Neural progenitor cell (in vitro differentiated cells): ENCODE measurements at places on chromosomes 6 and 20. TPM values are rescaled to one million over a fixed set of nuclear protein-coding genes. Genes with fewer than 3 reads are reported as not detected.

DNA sequence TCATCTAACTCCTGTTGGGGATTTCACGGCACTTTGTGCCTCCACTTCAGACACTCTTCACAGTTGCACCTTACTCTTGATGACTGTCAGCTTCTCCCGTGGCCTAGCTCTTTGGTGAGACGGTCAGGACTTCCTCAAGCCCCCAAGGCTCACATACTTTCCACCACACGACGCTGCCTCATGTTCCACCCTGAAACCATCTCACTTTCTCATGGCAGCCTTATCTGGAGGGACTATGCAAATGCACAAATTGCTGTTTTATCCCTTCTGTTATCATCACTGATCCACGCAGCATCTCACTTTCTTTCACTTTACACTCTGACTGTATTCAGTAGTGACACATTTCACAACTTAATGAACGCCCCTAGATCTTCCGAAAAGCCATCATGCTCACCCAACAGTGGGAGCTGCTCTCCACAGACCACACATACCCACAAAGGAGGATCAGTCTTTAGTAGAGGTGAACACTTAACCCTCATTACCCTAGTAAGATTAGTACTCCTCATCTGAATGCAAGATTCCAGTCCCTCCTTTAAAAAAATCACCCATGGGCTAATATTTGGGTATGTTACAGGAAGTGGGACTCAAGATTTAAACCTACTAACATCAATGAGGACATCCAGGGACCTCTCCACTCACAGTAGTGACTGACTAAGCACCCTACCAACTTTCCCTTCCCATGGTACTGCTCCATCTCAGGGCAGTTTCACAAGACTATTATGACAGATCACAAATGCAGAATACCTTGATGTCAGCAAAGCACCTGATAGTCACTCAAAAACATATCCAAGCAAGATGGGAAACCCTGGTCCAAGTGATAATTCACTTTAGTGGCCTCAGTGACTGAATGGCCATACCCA lies 35.4 kb downstream of the FYN start:
- H3K36me3 ChIP-seq, result no peaks in the 10 kb centered on the region
- H3K4me3 ChIP-seq, result no peak overlapping the region
- DNase-seq, result no peak
- peaks cover 40% of the 10 kb centered on the region for H3K4me1 ChIP-seq
- H3K27me3 ChIP-seq, result no peaks in the 10 kb centered on the region

GRCh38 chr6:137095093-137095492 lies 50.3 kb upstream of the IL20RA start:
- DNase-seq, result no peak
- no peaks in the 10 kb centered on the region for H3K27me3 ChIP-seq
- H3K4me3 ChIP-seq, result no peak overlapping the region
- no peak overlapping the region for H3K27ac ChIP-seq
- H3K4me1 ChIP-seq, result no peaks in the 10 kb centered on the region

TP53TG5 gene
- total RNA-seq, result 0.06 TPM in 1 of 2 replicates, not detected in the other

OOEP gene
- not detected in 2 replicates for total RNA-seq

GRCh38 chr6:11632231-11632630 lies 94.7 kb downstream of the TMEM170B start:
- peaks cover 20% of the 10 kb centered on the region for H3K4me1 ChIP-seq
- no peaks in the 10 kb centered on the region for H3K36me3 ChIP-seq
- H3K4me3 ChIP-seq, result no peak overlapping the region
- no peak for DNase-seq
- no peaks in the 10 kb centered on the region for H3K27me3 ChIP-seq

ADGB gene
- not detected in 2 replicates for total RNA-seq

- no peak for DNase-seq
- H3K27ac ChIP-seq, result no peak overlapping the region
- H3K4me3 ChIP-seq, result no peak overlapping the region
- H3K27me3 ChIP-seq, result peaks cover 6% of the 10 kb centered on the region
- peaks cover 12% of the 10 kb centered on the region for H3K4me1 ChIP-seq
These were observed 258.7 kb downstream of the TAF4 start for GRCh38 chr20:61806995-61807394.

GRCh38 chr6:13688692-13689196 lies 22.9 kb downstream of the RANBP9 start:
- no peaks in the 10 kb centered on the region for H3K36me3 ChIP-seq
- H3K27me3 ChIP-seq, result no peaks in the 10 kb centered on the region
- no peak overlapping the region for H3K4me3 ChIP-seq
- no peak for DNase-seq

DNA sequence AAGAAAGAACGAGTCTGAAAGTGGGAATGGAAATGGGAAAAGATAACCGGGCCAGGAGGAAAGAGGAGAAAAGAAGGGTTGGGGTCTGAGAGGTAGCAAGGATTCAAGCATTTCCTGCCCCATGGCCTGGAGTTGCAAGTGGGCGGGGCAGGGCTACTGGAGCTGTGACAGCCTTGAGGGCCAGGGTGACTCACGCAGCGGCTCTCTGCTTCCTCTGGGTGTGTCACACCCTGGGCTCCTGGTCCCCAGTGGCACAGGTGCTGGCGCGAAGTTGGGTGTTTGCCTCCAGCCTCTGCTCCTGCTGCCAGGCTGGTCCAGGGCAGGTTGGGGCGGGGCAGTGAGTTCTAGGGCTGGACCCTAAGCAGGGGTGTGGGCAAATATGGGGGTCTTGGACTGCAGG lies 3.3 kb upstream of the ULBP3 start:
- no peak overlapping the region for H3K4me3 ChIP-seq
- H3K27ac ChIP-seq, result no peak overlapping the region
- DNase-seq, result no peak
- no peaks in the 10 kb centered on the region for H3K36me3 ChIP-seq
- no peaks in the 10 kb centered on the region for H3K4me1 ChIP-seq
- peaks cover 21% of the 10 kb centered on the region for H3K27me3 ChIP-seq

DNA sequence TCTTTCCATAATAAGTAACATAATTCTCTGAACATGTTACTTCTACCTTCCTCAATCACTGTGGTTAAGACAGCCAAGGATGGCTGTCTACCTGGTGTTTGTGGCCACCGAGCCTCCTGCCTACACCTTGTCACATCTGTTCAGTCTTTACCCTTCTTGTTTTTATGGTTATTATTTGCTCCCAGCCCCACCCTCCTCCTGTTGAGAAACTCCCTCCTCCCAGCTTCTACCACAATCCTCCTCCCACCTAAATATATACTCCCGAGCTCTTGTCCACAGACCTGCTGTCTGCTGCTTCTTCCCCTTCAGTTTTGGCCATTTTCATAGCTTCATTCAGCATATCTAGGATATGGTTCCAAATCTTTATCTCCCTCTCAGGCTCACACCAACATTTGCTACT lies 35.7 kb upstream of the GABRR1 start:
- no peaks in the 10 kb centered on the region for H3K4me1 ChIP-seq
- no peak overlapping the region for H3K4me3 ChIP-seq

DNA sequence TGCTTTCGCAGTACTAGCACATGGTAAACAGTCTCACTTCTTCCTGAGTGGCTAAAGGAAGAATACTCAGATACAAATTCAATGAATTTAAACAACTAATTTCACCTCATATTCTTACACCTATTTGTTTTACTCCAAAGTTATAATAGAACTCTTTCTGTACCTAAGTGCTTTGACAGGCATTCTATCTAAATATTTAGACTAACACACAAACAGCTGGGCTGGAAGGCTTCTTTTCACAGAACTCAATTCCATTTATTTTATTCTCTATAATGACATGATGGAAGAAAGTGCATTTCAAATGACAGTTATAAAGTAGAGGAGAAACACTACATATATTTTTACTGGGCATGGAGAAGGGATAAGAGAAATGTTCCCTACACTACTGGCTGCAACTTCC lies 384.9 kb upstream of the SPTLC3 start:
- no peak for DNase-seq
- H3K4me3 ChIP-seq, result no peak overlapping the region
- H3K27me3 ChIP-seq, result no peaks in the 10 kb centered on the region
- no peaks in the 10 kb centered on the region for H3K36me3 ChIP-seq

SLC22A2 gene
- total RNA-seq, result not detected in 2 replicates

DNA sequence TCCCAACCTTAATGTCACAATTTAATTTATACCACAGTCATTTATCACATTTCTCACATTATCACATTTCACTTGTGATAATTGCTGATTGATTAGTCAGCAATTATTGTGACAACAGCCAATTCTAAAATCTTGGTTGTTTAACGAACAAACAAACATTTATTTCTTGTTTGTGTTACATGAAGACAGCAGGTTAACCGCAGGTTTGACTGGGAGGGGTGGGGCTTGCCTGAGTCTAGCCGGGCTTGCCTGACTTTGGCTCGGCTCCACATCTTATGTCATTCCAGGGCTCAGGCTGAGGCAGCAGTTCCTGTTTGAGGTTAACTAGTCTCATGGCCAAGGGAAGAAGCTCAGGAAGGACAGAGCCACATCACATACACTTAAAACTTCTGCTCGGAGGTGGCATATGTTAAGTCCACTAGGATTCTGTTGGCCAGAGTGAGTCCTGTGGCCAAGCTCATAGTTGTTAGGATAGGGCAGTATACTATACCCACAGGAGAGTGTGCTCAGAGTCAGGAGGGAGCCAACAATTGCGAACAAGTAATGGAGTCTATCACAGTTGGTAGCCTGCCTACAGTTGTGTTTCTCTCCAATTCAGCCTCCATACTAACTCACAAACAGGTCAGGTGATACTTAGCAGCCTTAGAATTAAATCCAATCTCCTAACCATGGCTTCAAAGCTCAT lies 90.0 kb upstream of the IFNGR1 start:
- no peak for DNase-seq
- H3K27ac ChIP-seq, result no peak overlapping the region
- H3K4me1 ChIP-seq, result no peaks in the 10 kb centered on the region
- no peak overlapping the region for H3K4me3 ChIP-seq
- no peaks in the 10 kb centered on the region for H3K36me3 ChIP-seq
- H3K27me3 ChIP-seq, result no peaks in the 10 kb centered on the region

DNA sequence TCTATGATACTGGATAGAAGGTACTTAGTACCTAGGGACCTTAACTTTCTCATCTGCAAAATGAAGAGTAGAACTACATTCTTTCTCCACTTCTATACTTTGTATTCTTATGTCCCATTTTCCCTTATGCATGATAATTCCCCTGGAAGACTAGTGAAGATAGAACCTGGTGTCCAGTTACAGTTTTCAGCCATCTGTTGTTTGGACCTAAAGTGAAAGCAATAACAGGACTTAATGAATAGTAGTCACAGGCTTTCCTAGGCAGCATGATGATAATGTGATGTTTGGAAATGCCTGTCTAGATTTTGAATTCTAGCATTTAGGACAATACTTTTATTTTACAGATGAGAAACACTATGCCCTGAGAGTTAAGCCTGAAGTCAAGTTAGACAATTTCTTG lies 153.8 kb downstream of the RIMS1 start:
- H3K36me3 ChIP-seq, result no peaks in the 10 kb centered on the region
- no peak for DNase-seq
- no peaks in the 10 kb centered on the region for H3K27me3 ChIP-seq
- no peak overlapping the region for H3K4me3 ChIP-seq
- no peak overlapping the region for H3K27ac ChIP-seq

DNA sequence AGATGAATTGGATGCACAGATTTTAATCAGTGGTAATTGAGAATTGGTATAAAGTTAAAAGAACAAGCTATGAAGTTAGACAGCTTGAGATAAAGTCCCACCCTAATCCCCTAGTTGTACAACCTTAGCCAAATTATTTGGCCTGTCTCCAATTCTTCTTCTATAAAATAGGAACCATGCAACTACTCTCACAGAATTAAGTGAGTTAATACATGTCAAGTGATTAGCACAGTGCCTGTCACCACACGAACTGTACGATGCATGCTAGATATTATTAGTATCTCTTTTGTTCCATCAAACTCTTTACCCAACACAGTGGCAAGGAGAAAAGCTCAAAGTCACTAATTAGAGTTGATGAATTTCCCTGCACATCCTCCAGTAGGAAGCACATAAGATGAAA lies 44.7 kb downstream of the MBOAT1 start:
- no peak overlapping the region for H3K27ac ChIP-seq
- H3K4me3 ChIP-seq, result no peak overlapping the region
- no peaks in the 10 kb centered on the region for H3K4me1 ChIP-seq
- H3K36me3 ChIP-seq, result no peaks in the 10 kb centered on the region
- no peak for DNase-seq

DNA sequence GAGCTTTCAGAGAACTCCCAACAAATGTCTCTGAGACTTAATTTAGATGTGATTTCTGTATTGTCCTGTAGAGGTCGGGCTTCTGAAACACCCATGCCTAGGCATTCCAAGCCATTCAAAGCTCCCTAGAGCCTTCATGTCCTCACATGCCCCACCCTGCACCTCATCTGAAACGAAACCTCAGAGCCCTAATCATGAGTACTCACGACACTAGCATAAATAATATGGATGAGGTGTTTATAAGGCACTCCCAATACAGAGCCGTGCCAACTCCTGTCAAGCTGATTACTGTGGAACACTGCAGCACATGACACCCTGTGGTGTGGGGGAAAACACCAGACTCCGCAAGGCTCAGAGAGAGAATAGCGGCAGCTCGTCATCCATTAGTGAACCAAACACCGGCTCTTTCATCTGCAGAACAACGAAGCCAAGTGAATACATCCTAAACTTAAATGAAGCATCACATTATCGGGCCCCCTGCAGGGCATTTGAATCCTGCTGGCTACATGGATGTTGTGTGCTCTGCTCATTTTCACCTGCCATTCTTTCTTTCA lies 83.8 kb downstream of the FNDC1 start:
- no peak overlapping the region for H3K4me3 ChIP-seq
- no peaks in the 10 kb centered on the region for H3K4me1 ChIP-seq
- peak; percentile 68 for DNase-seq
- H3K36me3 ChIP-seq, result no peaks in the 10 kb centered on the region

RNASET2 gene
- total RNA-seq, result 28.9 and 37.2 TPM in 2 replicates

PBX2 gene
- total RNA-seq, result 53.3 and 114 TPM in 2 replicates

PRICKLE4 gene
- 1.1 TPM in 1 of 2 replicates, not detected in the other for total RNA-seq

DNA sequence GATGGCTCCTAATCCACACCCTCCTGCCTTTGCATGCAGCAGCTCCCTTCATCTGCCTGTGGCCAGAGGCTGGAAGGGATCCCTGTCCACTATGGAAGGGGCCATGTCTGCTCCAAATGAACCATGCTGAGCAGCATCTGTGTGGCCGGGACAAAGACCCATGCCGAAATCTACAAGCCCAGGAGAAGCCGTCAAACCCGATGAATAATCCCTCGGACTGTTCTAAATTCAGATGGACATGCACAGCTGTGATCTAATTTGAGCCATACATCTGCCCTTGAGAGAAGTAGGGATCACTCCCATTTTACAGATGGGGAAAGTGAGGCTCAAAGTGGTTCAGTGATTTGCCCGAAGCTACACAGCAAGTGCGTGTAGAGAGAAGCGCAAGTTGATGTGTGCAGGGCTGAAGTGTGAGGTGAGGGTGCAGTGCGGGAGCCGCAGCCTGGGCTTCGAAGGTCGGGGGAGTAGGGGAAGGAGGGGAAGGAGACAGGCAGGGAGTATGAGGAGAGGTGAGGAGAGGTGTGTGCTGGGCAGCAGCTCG lies 22.6 kb upstream of the CDH22 start:
- H3K4me1 ChIP-seq, result peaks cover 47% of the 10 kb centered on the region
- H3K4me3 ChIP-seq, result no peak overlapping the region
- no peak for DNase-seq
- H3K27me3 ChIP-seq, result no peaks in the 10 kb centered on the region
- no peaks in the 10 kb centered on the region for H3K36me3 ChIP-seq
